Stimulated activated CD8-positive, alpha-beta memory T cell treated with anti-CD3 and anti-CD28 coated beads, Interleukin-12 subunit alpha, Interleukin-12 subunit beta, amount 100 ng/mL, for 4 hours (primary cell): ENCODE measurements at places on chromosomes 7 and 10.

GRCh38 chr10:77505431-77506334 is 131.9 kb downstream of the KCNMA1 start:
- DNase-seq: no peak

DNA sequence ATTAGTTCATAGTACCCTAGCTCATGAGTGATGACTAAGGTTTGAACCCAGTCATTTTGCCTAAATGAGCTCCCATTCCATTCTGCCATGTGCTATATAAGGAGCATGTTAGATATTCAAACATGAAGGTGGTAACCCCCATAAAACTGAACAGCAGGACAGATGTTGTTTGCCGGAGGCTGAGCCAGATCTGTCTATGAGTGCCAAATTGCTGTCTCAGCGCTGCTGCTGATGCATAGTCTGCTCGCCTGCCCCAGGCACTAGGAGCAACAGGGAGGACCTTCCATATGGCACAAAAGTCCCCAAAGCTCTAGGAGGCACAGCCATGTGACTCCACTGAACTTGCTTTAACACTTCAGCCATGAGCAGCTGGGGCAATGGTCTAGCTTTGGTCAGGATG is 466.0 kb upstream of the GHITM start:
- DNase-seq: no peak

GRCh38 chr7:84092207-84092606 is 102.4 kb downstream of the SEMA3A start:
- DNase-seq: no peak

DNA sequence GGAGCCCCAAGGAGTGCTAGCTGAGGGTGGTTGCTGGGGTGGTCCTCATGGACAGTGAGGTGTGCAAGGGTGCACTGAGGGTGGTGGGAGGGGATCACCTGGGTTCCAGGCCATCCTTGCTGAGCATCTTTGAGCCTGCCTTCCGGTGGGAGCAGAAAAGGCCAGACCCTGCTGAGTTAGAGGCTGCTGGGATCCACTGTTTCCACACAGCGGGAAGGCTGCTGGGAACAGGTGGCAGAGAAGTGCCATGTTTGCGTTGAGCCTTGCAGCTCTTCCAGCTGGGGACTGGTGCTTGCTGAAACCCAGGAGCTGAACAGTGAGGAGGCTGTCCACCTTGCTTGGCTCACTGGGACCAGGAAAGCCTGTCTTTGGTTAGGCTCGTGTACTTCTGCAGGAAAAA is 34.9 kb downstream of the PRF1 start:
- no peak for DNase-seq

DNA sequence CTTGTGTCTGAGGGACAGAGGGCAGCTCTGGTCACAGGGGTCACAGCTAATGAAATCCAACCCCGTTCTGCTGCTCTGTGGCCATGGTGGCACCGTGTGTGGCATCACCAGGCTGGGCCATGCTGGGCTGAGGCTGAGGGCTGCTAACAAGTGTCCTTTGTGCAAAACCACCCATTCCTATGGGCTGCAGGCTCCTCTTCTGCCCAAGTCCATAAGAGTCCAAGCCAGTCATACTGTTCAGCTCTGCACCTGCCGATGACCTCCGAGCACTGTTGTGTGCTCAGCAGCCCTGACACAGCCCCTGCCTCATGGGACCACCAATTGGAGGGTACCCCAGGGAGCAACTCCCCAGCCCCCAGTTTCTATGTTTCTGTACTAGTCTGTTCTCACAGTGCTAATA is 133.1 kb downstream of the WDR11 start:
- DNase-seq: no peak

DNA sequence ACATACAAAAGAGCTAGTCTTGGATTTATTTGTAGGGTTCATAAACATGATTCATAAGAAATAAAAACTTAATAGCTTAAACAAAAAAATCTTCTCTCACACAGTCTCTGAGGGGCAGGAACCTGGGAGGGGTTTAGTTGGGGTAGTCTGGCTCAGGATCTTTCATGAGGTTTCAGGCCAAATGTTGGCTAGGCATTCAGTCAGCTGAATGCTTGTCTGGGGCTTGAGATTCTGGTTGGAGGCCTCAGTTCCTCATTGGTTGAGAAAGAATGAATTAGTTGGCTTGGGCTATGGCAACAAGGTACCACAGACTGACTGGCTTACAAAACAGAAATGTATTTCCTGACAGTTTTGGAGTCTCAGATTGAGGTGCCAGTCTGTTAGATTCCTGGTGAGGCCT is 74.3 kb downstream of the ANKRD7 start:
- DNase-seq: no peak

DNA sequence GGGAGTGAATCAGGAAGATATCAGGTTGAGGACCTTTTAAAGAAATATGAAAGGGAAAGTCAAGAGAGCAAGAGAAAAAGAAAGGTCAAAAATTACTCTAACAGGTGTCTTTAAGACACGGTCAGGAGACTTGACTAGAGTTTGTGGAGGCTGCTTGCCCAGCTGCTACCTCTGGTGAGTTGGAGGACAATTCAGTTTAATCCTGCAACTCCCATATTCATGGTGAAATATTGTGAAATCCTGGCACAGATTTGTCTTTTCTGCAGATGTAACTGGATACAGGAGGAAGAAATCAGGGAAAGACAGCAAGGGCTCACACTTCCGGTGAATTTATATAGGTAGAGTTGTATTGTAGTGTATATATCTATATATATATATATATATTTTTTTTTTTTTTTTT is 93.5 kb downstream of the AKAP9 start:
- DNase-seq: no peak

- no peak for DNase-seq
Observed at GRCh38 chr7:64869912-64870562, 33.0 kb upstream of the ZNF273 start.

- no peak for DNase-seq
Observed at GRCh38 chr10:69826789-69827554, 25.3 kb downstream of the COL13A1 start.

GRCh38 chr10:102791754-102792395 is 45.3 kb downstream of the CYP17A1 start:
- DNase-seq: no peak

DNA sequence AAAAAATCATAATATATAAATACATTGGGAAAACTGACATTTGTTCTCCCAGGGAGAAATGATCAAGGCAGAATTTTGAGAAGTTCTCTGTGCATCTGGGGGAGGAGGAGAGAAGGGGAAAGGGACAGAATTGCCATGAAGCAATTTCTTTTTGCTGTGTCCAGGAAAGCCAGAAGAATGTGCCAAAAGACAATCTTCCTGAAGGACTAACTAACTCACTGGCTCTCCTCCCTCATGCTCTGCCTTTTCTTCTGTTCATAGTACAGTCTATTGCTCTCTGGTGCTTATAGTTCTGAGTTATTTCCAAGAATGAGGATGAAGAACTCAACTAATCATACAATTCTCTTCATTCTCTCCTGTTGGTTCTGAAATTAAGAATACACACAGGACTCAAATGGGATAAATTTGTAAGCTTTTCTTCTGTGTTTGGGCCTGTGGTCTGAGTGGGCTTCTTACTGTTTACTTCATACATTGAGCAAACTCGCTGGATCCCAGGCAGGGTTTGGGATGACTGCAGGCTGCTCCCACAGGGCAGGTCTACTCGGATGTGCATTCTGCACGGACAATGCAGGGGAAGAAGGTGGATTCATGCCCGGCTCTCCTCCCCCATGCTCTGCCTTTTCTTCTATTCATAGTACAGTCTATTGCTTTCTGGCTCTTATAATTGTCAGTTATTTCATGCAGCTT is 22.2 kb upstream of the FAM171A1 start:
- no peak for DNase-seq

DNA sequence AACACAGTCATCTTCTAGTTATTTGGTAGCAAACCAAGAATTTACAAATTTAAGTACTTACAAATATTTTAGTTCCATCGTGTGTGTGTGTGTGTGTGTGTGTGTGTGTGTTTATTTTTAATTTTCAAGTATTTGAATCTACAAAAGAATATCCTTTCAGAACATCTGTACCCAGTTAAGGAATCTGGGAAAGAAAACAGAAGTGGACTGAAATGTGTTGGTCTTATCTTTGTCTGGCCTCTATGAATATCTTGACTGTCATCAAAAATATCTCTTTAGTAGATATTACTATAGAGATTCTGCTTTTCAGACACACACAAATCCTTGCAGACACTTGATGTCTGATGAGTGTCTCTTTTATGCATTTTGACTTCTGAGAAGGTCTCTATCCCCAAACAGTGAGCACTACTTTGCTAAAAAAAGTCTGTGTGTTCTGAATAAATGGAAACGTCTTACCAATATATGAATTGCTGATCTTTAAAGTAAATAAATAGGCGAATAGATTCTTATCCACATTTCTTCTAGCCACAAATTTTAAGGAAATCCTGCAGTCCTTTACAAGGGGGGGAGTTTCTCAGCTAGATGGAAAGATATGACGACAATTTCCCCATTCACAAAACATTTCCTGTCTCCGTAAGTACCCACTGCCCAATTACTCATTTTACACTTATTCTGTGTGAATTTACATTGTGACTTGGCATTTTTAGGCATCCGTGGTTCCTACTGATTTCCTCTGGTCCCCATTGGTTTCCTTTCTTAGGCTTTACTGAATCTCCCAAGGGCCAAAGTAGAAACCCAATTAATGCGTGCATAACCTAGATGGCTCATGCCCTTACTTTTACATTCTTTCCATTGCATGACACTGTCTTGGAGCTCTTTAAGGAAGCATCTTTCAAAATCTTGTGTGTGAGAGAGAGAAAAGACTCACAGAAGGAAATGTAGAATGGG is 36.0 kb downstream of the NRCAM start:
- DNase-seq: no peak

DNA sequence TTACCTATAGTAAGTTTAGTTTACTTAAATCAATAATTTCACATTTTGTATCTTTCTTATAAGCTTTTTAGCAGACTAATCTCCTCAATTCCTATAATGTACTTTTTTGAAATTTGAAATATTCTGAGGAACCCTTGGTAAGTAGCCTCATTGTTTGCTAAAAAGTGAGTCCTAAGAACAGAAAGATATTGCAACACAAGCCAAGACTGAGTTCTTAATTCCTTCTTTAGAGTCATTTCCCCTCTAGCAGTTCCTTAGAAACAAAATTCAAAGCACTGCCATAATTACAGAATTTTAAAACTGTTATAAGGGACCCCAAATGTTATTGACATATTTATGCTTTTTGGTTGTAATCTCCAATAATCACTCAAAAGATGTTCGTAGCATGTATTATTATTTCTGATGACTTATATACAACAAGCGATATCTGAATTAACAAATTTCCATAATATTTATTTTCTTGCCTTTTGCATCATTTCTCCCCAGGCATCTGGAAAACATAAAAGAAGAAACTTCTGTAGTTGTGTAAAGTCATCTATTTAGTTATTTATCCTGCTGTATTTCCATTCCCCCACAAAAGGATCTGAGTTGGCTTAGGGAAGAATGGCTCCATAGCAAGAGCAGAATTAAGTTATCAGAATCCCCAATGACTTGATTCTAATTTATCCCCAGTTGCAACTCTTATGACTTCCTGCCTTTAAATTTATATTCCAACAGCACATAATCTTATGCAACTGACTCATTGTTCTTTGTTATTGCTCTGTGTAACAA is 67.8 kb downstream of the TMEM26 start:
- DNase-seq: no peak

DNA sequence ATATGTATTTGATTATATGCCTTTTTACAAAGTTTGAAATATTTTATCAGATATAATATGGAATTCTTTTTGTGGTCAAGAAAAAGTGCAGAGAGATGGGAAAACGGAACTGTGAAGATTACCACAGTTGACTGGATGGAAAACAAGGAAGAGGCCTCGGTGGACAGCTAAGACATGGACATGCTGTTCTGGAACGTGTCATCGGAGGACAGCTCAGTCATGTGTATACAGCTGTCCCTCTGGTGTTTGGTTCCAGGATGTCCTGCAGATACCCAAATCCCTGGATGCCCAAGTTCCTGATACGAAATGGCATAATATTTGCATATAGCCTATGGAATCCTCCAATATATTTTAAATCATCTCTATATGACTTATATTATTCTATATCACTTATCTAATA is 49.4 kb downstream of the TRIL start:
- no peak for DNase-seq

DNA sequence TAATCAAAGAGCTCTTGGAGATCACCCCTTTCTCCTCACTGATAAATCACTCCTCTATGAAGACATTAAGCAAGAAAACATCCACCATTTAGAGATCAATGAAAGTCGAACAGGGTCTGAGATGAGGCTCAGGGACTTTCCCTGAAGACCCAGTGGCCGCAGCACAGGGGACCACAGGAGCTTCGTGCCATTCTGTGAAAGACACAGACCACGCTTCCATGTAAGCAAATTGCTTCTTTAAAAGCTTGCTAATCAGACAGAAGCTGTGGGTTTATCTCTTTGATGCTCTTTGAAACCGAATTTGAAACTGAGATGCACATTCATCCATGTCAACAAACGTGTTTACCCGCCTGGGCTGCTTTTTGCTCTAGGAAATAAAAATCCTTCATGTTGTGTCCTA is 231.9 kb upstream of the PPP2R2D start:
- no peak for DNase-seq

GRCh38 chr7:93238131-93238530 is 6.0 kb downstream of the VPS50 start:
- no peak for DNase-seq

GRCh38 chr10:132311338-132311939 is 3.7 kb upstream of the STK32C start:
- no peak for DNase-seq

- no peak for DNase-seq
Observed at GRCh38 chr10:130018265-130018664, 54.2 kb upstream of the EBF3 start.

- no peak for DNase-seq
Observed at GRCh38 chr7:89094269-89094668, 298.7 kb upstream of the TEX47 start.

DNA sequence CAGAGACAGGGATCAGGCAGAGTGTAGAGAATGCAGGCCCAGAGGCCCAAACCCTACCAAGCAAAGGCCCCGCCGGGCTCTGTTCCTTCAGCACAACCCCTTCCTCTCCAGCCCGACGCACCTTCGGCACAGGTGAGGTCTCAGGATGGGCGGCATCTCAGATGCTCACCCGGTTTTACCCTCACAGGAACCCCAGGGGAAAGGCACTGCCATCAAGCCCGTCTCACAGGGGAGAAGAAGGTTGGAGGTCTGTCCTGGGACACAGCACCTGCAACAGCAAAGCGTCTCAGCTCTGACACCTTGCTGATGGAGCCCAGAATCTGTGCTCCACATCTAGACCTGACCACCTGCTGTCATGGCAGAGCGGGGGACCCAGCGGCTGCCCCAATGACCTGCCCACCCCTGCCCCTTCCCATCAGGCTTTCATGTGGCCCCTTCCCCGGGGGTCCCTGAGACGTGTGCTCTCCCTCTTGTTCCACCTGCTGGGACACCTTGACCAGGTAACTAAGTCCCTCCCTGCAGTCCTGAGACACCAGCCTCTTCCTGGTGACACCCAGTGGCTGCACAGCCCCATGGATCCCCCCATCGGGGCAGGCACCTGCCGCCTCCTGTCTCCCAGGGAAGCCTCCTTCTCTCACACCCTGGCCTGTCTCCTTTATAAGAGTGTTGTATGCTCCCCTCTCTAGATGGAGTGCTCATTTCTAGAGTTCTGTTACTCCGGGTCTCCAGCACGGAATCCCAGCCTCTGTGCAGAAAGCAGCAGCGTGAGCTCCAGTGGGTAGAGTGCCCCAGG is 315.6 kb downstream of the DNAJB6 start:
- no peak for DNase-seq
